Activated CD4-positive, alpha-beta T cell treated with anti-CD3 and anti-CD28 coated beads, Interleukin-2, amount 10 ng/mL, durations not matched to agents 24 days and 14 days (primary cell): ENCODE measurements at places on chromosomes 11 and 22. TPM values are rescaled to one million over a fixed set of nuclear protein-coding genes. Genes with fewer than 3 reads are reported as not detected.

- peaks cover 59% of the 10 kb centered on the region for H3K4me1 ChIP-seq
- no peak overlapping the region for H3K27ac ChIP-seq
- no peak overlapping the region for H3K4me3 ChIP-seq
- no peak for DNase-seq
- peaks cover 11% of the 10 kb centered on the region for H3K36me3 ChIP-seq
These were observed 66.4 kb downstream of the GAB2 start for GRCh38 chr11:78351193-78351592.

- no peak for DNase-seq
- peaks cover 9% of the 10 kb centered on the region for H3K4me1 ChIP-seq
- H3K27ac ChIP-seq = no peak overlapping the region
- no peak overlapping the region for H3K4me3 ChIP-seq
- no peaks in the 10 kb centered on the region for H3K36me3 ChIP-seq
These were observed 5.6 kb downstream of the ARHGEF17 start for GRCh38 chr11:73313652-73314051.

DNA sequence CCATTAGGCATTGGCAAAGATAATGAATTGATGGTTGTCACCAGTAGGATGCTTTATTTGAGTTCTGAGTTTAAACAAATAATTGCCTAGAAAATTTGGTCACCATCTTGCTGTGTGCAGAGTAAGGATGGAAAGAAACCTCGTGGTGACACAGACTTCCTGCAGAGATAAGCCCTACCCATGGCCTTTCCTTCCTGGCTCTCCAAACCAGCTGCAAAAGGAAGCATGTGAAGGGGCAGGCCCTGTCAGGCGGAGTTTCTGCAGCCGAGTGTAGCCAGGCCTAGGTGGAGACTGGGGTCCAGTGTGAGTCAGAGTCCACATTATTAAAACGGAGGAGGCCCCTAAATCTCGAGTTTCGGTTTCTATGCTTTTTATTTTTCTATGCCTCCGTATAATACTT, 83.1 kb upstream of the ADSL start:
- H3K27me3 ChIP-seq = no peaks in the 10 kb centered on the region
- peaks cover 65% of the 10 kb centered on the region for H3K36me3 ChIP-seq
- peak overlapping the region; percentile 60 for H3K27ac ChIP-seq

DNA sequence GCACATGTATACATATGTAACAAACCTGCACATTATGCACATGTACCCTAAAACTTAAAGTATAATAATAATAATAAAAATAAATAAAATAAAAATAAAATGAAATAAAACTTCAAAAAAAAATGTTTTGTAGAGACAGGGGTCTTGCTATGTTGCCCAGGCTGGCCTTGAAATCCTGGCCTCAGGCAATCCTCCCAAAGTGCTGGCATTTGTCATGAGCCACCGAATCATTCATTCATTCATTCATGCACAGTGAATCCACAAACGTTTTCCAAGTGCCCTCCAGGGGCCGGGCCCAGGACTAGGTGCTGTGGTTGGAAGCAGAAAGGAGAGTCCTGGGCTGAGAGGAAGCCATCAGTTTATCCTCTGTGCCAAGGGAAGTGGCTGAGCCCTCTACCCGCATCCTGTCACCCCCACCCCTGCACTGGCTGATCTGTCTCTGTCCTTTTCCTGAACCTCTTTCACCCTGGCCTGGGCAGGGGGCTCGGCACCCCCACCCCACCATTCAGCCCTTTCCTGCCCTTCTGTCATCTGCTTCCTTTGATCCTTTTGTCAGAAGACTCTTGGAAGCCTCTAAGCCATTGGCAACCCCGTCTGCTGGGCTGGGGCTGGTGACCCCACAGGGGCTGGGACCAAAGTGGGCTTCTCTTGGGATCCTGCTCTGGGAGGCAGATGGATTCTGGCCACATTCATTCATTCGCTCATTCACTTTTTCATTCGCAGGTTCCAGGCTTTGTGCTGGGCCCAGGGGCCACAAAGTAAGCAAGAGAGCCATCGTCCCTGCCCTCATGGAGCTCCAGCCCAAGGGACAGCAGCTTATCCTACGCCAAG, 84.3 kb downstream of the IGLL1 start:
- peak; percentile 60 for DNase-seq
- no peaks in the 10 kb centered on the region for H3K27me3 ChIP-seq
- peaks cover 7% of the 10 kb centered on the region for H3K4me1 ChIP-seq
- no peaks in the 10 kb centered on the region for H3K36me3 ChIP-seq
- no peak overlapping the region for H3K27ac ChIP-seq

DNA sequence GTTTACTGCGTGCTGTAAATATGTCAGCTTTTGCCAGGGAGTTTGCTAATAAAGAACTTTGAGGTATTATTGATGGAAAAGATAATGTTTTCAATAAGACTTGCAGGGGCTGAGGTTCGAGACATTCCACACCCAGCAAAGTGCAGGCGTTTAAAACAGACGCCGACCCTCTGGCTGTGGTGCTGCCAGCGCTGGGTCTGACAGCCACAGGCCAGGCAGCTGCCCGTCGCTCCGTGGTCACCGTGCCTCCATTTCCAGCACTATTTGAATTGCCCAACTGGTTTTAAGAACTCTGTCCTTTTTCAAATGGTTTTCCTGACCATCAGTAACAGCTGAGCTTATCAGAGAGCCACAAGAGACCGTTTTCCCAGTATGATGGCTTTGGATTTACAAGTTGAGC, 28.1 kb upstream of the ALX4 start:
- no peaks in the 10 kb centered on the region for H3K4me1 ChIP-seq
- no peak for DNase-seq
- H3K4me3 ChIP-seq = no peak overlapping the region
- H3K36me3 ChIP-seq = no peaks in the 10 kb centered on the region
- peaks cover 55% of the 10 kb centered on the region for H3K27me3 ChIP-seq

The MUC6 gene
- not detected in 2 replicates for total RNA-seq

- no peak overlapping the region for H3K4me3 ChIP-seq
- H3K27me3 ChIP-seq = no peaks in the 10 kb centered on the region
- H3K27ac ChIP-seq = no peak overlapping the region
- H3K36me3 ChIP-seq = no peaks in the 10 kb centered on the region
- H3K4me1 ChIP-seq = peaks cover 4% of the 10 kb centered on the region
These were observed 109.3 kb downstream of the GGTLC2 start for GRCh38 chr22:22753526-22754267.

- peaks cover 25% of the 10 kb centered on the region for H3K36me3 ChIP-seq
- H3K27ac ChIP-seq = peak overlapping the region; percentile 97
- peak overlapping the region; percentile 88 for H3K4me3 ChIP-seq
- peak; percentile 92 for DNase-seq
- H3K27me3 ChIP-seq = no peaks in the 10 kb centered on the region
These were observed 9.4 kb downstream of the IGSF9B start for GRCh38 chr11:133947321-133947756.

The MS4A3 gene
- not detected in 2 replicates for total RNA-seq

The CNTF gene
- total RNA-seq = 3.4 and 3.9 TPM in 2 replicates

- H3K36me3 ChIP-seq = no peaks in the 10 kb centered on the region
- peaks cover 27% of the 10 kb centered on the region for H3K27me3 ChIP-seq
- no peak overlapping the region for H3K27ac ChIP-seq
- peaks cover 20% of the 10 kb centered on the region for H3K4me1 ChIP-seq
- DNase-seq = no peak
These were observed 5.7 kb upstream of the ADAMTS15 start for GRCh38 chr11:130442737-130443136.

DNA sequence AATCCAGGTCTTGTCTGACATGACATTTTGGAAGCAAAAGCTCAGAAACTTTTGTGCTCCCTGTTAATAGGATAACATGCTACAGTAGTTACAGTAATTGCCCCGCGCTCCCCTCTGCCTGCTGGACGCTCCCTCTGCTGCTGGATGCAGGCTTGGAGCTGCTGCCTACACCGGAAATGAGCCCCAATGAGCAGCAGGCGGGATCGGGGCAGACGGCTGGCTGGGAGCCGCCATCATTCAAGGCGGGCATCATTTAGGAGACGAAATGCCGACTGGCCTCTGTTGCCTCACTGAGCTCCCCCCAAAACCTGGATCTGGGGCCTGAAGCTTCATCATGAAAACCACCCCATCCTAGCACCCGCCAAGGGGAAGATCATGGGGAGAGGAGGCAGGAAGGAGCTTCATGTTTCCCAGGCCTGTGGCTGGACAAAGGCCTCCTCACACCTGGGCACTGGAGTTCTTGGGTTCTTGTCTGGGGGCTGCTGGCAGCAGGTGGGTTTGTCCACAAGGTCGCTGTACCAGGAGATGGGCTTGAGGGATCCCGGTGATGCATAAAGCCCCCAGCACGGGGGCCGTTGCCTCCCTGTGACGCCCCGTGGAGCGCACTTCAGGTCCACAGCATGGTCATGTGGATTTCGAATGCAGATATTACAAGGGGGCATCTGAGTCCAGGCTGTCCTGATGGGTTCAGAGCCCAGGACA, 664.3 kb downstream of the BRD1 start:
- H3K27ac ChIP-seq = no peak overlapping the region
- DNase-seq = no peak
- no peaks in the 10 kb centered on the region for H3K4me1 ChIP-seq
- H3K27me3 ChIP-seq = no peaks in the 10 kb centered on the region

The IL10RA gene
- total RNA-seq = 86.6 and 89.9 TPM in 2 replicates

The GAL3ST3 gene
- not detected in 2 replicates for total RNA-seq
